ENCODE measurements at places on chromosomes 12 and 14.
A peak's percentile ranks its signal among the peaks of the same experiment; 100 is the strongest.

GRCh38 chr14:39991041-39991440 is 558.8 kb upstream of the FBXO33 start:
- peak; percentile 13 for DNase-seq

GRCh38 chr12:85283560-85283959 is 3.5 kb downstream of the ALX1 start:
- DNase-seq: no peak

DNA sequence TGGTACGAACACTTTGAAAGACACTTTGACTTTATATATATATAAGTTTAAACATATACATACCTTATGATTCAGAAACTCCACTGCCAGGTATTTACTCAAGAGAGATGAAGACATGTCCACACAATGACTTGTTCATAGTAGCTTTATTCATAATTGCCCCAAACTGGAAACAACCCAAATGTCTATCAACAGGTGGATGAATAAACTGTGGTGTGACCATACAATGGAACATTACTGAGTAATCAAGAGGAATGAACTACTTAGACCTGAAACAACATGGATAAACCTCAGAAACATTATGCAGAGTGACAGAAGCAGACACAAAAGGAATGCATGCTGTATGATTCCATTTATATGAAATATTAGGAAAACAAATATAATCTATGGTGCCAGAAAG is 71.1 kb downstream of the PPP1R36 start:
- DNase-seq: no peak

GRCh38 chr12:94532490-94533422 is 73.1 kb upstream of the CEP83 start:
- peak; percentile 84 for DNase-seq

DNA sequence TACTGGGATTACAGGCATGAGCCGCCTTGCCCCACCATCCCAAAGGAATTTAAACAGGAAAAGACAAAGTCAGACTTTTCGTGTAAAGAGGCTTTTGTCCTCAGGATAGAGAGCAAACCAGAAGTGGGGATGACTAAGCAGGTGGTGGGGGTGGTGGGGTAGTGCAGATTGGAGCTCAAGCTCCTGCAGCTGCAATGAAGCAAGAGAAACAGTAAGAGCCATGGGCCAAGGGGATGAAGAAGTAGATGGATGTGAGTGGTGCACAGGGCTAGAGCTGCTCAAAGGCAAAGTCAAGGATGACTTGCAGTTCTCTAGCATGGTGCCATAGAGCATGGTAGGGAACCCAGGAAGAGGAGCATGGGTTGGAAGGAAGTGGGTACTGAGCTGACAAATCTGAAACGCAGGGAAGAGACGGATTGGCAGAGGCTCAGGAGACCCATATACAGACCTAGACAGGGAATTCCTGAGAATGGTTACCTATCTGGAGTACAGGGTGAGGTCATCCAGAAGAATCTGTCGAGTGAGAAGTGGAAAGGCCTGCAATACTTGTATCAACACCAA is 11.4 kb upstream of the RNF34 start:
- no peak for DNase-seq

DNA sequence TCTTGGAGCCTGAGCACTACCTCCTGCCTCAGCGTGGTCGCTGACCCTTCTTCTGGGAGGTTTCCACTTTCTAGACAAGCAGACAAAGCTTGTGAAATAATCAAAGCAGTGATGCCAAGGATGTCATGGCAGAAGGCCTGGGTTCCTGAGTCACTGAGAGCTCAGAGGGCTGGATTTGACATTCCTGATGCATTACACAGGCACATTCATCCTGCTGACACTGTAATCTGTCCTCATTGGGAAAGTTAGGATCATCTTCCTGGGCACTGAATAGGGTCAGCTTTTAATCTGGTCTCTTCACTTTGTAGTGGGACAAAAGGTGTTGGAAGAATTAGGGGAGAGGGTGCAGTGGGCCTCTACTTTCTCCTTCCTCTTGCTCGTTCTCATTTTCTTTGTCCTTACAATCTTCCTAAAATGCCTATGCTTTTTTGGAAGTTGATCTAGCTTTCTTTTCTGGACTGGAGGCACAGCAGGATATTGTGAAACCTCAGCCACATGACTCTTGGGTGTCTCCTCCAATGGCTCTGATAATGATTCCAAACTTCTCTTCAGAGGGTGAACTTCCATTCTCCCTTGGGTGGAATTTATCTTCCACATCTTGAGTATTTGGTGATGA is 29.6 kb downstream of the EEA1 start:
- peak; percentile 40 for DNase-seq

- DNase-seq: peak; percentile 22
Measured at GRCh38 chr14:74867673-74868072, 8.3 kb downstream of the PROX2 start.

DNA sequence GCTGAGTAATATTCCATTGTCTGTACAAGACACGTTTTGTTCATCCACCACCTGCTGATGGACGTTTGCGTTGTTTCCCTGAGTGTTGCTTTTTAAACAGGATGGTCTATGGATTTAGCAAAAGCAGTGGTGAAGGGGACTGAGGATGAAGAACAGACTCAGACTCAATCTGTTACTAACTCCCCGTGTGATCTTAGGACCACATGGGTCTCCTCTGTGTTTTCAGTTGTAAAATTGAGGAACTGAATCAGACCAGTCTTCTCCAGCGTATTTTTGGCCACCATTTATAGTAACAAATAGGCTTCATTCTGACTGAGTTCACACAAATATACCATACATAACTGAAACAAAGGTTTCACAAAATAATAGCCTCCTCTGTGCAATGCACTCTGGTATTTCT is 85.6 kb downstream of the FOXN3 start:
- no peak for DNase-seq

GRCh38 chr12:56338308-56339157 is at the start of gene IL23A:
Gene IL23A, plus strand, starts transcription at chr12:56338884. Its CDS starts 161 bp downstream, at chr12:56339045.
- DNase-seq: no peak

DNA sequence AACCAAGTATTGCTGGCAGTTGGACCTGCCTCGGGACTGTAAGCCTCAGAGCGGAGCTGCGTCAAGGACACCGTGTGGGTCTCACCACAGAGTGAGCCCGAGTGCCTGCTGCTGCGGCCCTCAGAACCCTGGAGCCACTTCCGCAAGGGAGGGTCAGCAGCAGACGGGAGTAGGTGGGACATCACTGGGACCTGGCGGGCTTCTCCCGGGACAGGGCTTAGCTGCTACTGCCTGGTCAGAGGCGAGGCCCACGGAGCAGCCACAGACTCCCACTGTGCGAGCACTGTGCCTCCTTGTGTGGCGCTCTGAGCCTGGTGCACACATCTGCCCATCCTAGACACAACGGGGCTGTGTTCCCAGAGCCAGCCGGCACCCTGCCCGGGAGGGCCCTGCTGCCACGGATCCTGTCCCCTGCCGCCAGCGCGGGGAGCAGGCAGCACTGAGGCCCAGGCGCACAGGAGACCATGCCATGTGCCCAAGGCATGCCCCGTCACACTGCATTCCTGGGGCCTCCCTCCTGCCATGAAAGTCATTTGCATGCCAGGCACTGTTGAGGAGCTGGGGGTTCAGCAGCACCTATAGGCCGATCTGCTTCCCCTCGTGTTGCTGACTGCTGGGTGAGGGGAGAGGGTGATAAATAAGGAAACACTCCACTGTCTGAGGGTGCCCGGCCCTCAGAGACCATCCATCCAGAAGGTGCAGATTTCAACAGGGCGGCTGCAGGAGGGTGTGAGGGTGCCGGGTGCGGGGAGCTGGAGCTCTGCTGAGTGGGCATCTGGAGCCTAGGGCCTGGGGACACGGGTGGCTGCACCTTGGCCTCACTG is 10.0 kb downstream of the HIP1R start:
- no peak for DNase-seq

- no peak for DNase-seq
Measured at GRCh38 chr12:93714382-93714781, 37.2 kb downstream of the CRADD start.

GRCh38 chr14:68367536-68367935 is 425.3 kb downstream of the ZFP36L1 start:
- DNase-seq: peak; percentile 26

GRCh38 chr14:103444837-103445524 is 59.8 kb downstream of the MARK3 start:
- DNase-seq: no peak

GRCh38 chr14:36346052-36346451 is 25.6 kb upstream of the MBIP start:
- DNase-seq: no peak

DNA sequence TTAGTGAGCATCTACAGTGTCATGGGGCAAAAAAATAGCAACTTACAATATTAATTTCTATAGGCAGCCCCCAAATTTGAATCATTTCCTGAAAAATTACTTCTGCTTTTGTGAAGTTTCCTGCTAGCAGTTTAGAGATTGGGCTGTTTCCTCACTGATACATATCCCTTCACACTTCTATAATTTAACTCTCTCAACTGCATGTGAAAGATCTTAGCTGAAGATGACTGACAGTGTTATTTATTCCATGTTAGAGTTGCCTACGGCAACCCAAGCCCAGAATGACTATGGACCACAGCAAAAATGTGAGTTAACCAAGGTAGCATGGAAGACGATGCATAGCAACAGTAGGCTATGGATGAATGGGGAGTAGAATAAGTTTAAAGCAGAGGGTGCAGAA is at the start of gene KLRG1:
Gene KLRG1 (plus strand): TSS at position 134 of the 400 bp plus-strand sequence. CDS start 90 bp downstream, at position 224.
- DNase-seq: no peak

DNA sequence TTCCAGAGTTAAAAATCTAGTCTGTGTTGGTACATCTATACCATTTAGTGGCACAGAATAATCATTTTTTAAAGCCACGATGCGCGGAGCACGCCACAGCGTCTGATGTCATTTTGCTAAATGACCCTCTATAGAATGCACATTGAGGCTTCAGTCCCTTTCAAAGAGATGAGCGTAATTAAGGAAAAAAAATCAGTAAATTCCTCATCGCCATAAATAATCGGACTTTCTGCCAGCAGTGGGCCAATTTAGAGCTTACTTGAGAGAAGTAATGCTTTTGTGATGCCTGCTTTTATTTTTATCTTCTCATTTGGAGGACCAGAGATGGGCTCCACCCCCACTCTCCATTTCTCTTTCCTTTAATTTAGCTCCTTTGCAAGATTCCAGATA is 4.0 kb downstream of the ASCL1 start:
- no peak for DNase-seq

DNA sequence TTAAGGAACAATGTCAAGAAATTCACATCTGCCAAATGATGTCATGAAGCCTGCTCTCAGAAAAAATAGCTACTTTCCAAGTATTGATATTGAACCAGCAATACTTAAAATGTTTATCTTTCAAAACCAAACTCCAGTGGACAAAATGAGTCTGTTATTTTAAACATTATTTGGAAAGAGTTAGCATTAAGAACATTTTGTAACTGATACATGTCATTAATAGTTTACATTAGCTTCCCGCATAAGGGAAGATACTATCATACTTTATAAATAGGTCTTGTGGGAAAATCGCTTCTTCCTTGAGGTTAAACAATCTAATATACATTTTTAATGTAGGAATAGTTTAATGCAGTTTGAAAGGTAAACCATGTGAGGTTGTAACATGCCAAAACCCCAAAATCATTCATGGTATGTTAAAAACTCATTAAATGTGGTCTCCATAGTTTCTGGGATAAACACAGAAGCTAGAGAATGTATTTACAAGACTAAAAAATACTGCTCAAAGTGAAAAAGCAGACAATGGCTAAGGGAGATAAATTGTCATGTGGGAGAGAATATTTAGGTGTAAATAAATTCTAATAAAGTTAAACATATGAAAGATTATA is 73.4 kb upstream of the ATP2B1 start:
- DNase-seq: peak; percentile 79

GRCh38 chr12:49868952-49869815 is 26.3 kb upstream of the BCDIN3D start:
- peak; percentile 98 for DNase-seq

GRCh38 chr12:19572920-19573558 is 133.7 kb downstream of the AEBP2 start:
- DNase-seq: peak; percentile 24

- DNase-seq: no peak
Measured at GRCh38 chr14:84453307-84453950, 1076.5 kb upstream of the FLRT2 start.

- DNase-seq: no peak
Measured at GRCh38 chr12:116263844-116264243, 13.6 kb downstream of the MED13L start.

DNA sequence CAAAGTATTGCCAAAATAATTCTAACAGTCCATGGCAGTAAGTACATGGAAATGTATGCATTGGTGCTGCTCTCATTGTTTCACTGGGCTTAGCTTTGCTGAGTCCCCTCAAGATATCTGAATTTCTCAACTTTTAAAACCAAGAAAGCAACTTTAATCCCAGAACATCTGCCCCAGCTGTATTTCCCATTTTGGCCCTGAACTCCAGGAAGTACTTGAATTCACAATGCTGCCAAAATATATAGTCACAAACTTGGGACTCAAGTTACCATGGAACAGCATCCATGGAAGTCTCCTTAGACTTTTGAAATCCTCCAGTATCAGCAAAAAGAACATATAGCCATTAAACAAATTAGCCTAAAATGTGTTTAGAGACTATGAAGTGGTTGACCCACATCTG is 78.5 kb upstream of the FLRT2 start:
- no peak for DNase-seq

GRCh38 chr14:92922883-92923743 is at the start of gene CHGA:
Gene CHGA, plus strand, starts transcription at chr14:92923150. Its CDS starts 210 bp downstream, at chr14:92923360.
- peak; percentile 78 for DNase-seq

- no peak for DNase-seq
Measured at GRCh38 chr12:68641138-68641537, 30.4 kb downstream of the RAP1B start.

DNA sequence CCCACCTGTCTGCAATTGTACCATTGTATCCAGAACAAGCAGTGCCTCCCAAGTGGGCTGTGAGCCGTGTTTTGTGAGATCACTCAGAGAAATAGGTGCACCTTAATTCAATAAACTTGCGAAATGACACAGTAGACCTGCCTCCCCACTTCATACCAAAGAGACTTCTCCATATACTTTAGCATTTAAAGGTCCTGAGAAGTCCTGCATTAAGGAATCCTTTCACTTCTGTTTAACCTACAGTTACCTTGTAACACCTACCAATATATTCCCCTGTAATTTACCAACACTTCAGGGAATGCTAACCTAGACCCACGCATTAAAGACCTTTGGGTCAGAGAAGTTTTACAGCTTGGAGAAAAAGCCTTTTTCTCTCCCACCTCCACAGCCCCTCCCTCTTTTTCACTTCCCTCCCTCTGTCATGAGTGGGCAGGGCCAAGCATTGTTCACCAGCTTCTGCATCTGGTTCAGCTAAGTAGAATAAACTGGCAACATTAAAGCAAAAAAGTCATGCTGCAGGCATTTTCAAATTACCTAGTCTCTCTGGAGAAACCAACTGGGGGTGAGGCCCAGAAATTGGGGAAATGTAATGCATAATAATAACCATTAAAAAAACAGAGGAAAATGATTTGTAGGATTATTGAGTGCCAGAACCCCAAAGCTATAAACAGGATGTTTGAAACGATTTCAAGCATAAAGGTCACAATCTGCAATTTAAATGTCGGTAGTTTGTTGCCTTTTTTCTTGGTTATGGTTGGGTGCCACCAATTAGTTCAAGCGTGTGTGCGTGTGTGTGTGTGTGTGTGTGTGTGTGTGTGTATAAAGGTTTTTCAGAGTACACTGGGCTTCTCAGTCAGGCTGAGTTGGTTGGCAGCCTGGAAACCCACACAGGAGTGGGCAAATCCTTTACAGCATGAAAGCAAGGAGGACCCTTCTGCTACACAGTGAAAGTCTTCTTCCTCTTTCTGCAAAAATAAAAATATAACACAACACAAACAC is 13.7 kb upstream of the WSCD2 start:
- DNase-seq: no peak

Data from lung (tissue), 17 donors.